Muscle of leg (tissue), 16 donors: ENCODE measurements at places on chromosomes 16 and 17.

- DNase-seq = peak; percentile 72
- H3K27ac ChIP-seq = peak overlapping the region; percentile 84
- peaks cover 84% of the 10 kb centered on the region for H3K4me1 ChIP-seq
- H3K36me3 ChIP-seq = peaks cover 9% of the 10 kb centered on the region
- H3K4me3 ChIP-seq = no peak overlapping the region
Observed at GRCh38 chr17:77472468-77473310, 331.9 kb downstream of the SEC14L1 start.

GRCh38 chr16:56664506-56664905, 3.4 kb downstream of the MT1G start:
- no peak for DNase-seq
- no peak overlapping the region for H3K27ac ChIP-seq
- no peak overlapping the region for H3K4me3 ChIP-seq

- DNase-seq = no peak
- H3K4me3 ChIP-seq = no peak overlapping the region
- no peak overlapping the region for H3K27ac ChIP-seq
Observed at GRCh38 chr17:73553311-73553710, 90.9 kb downstream of the SDK2 start.

- no peaks in the 10 kb centered on the region for H3K27me3 ChIP-seq
- H3K4me3 ChIP-seq = no peak overlapping the region
- H3K36me3 ChIP-seq = peaks cover 72% of the 10 kb centered on the region
- no peak for DNase-seq
Observed at GRCh38 chr17:78997231-78997741, 12.3 kb downstream of the CANT1 start.

GRCh38 chr16:2486645-2487516, 12.0 kb downstream of the TBC1D24 start:
- H3K27ac ChIP-seq = peak overlapping the region; percentile 20
- peaks cover 58% of the 10 kb centered on the region for H3K4me1 ChIP-seq
- H3K36me3 ChIP-seq = peaks cover 18% of the 10 kb centered on the region
- no peak overlapping the region for H3K4me3 ChIP-seq

GRCh38 chr16:61897657-61898056, 138.6 kb downstream of the CDH8 start:
- H3K36me3 ChIP-seq = no peaks in the 10 kb centered on the region
- H3K27me3 ChIP-seq = no peaks in the 10 kb centered on the region
- no peak for DNase-seq
